ENCODE measurements at places on chromosomes 7 and 10.

DNA sequence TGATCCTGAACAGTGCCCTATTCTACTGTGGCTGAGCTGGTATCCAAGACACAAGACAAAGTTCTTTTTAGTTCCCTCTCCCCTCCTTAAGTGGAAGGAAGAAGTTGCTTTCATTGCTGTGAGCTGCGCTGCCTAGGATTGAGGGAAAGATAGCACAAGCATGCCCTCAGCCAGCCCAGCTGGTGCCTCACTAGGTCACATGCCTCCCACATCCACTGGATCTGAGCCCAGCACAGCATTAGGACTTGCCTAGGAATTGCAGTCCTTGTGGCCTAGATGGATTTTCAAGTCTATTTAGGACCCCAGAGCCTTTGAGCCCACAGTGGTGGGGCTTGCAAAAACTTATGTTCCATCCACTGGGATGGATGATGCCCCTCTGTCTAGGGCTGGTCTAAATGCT, 214.2 kb downstream of the ZNF248 start:
- no peak for DNase-seq

GRCh38 chr10:6409971-6410643, 170.0 kb downstream of the PRKCQ start:
- DNase-seq, result no peak

DNA sequence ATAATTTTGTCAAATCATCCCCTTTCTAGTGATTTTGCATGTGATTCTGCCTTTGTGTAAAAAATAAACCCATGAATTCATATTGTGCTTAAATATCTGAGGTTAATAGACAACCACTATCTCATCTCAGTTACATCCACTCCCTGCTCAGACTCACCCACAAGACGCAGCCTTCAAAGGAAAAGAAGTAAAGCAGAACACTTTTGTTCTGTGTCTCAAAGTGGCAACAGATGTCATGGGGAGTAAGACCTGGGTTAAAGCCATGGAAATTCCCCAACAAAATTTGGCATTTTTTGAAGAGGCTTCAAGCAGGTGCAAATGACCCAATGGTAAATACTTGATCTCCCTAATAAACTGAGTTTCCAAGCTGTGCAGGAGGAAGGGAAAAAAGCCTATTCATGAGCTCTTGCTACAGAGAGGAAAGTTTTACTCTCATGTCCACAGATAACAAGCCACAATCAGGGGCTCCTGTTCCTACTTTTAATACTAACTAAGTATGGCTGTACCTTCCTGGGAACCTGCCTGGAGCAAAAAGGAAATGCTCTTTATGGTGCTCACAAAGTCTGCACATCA, 4.7 kb downstream of the CYP3A7 start:
- DNase-seq, result no peak

DNA sequence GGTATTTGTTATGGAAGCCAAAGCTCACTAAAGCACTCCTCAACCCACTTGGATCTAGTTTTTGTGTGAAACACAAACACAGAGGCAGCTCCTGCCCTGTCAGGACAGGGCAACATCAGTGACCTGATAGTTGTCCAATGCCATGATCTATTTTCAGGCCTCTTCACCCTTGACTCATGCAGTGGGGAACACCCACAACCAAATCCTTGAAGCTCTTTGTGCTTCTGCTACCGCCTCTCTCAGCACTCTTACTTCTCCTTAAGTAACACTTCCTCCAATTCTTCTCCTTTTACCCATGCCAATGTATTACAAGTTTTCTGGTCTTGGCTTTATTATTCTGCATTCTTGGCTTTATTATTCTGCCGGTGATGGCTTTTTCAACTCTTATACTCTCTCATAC, 425.3 kb downstream of the INHBA start:
- DNase-seq, result no peak

- no peak for DNase-seq
Observed at GRCh38 chr7:81822811-81823210, 53.0 kb upstream of the HGF start.

DNA sequence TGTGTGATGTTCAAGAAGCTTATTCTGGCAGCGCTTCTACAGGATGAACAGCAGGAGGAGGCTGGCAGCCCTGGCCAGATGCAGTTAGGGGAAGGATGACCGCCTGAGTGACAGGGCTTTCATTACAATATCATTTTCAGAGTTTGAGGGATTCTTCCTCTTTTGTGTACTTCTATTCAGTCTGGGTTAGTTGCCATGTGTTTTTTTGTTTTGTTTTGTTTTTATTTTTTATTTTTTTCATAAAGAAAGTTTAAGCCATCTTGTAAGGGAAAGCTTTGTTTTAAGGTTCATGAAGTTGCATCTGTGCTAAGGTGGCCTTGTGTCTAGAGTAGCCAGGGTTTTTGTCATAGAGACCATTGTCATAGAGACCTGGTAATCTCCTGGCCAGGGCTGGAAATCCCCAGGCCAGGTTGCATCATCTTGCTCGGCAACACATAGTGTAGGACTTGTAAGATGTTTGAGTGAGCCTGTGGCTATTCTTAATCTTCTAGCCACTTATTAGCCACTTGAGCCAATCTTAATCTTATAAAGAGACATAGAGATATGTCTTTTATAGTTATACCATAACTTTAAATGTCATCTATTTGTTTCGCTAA, 230.5 kb upstream of the TMEM229A start:
- DNase-seq, result no peak

- DNase-seq, result no peak
Observed at GRCh38 chr10:45495438-45496152, 121.6 kb downstream of the ALOX5 start.

DNA sequence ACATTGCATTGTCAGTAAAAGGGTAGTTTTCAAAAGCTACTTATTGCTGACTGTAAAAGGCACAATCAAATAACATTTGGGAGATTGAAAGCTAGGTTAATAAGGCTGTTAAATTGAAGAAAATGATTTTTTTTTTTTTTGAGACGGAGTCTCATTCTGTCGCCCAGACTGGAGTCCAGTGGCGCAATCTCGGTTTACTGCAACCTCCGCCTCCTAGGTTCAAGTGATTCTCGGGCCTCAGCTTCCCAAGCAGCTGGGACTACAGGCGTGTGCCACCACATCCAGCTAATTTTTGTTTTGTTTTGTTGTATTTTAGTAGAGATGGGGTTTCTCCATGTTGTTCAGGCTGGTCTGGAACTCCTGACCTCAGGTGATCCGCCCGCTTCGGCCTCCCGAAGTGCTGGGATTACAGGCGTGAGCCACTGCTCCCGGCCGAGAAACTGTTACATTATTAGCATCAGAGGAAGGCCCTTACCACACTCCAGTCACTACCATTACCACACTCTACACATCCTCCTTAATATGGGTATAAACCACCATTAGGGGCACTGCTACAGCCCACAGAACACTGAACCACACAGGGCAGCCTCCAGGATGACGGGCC, 1.0 kb downstream of the CYP51A1 start:
- no peak for DNase-seq

DNA sequence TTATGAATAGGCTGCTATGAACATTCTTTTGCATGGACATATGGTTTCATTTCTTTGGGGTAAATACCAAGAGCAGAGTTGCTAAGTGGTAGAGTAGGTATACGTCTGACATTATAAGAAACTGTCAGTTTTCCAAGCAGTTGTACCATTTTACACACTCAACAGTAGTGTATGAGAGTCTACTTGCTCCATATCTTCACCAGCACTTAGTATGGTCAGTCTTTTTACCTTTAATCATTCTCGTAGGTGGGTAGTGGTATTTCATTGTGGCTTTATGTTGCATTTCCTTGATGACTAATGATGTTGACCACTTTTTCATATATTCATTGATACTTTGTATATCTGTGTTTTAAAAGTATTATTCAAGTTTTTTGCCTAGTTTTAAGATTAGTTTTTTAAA, 45.1 kb downstream of the POU6F2 start:
- DNase-seq, result no peak

GRCh38 chr10:72194949-72195348, 20.9 kb upstream of the ANAPC16 start:
- DNase-seq, result no peak

DNA sequence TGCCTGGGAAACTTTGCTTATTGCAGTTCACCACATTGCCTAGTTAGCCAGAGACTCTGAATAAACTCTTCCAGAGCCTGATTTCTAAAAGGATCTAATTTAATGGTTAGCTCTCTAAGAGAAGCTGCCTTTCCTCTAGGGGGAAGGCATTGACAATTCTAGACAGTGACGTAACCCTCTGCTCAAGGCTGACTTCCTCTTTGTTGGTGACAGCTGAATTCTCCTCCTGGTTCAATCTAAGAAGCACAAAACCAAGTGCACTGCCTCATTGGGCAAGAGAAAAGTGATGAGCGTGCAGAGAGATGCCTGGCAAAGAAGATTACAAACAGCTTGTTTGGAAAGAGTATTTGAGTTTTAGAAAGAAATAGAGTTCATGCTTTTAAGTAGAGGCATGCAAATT, 102.7 kb downstream of the MACC1 start:
- no peak for DNase-seq

- DNase-seq, result peak; percentile 64
Observed at GRCh38 chr7:29563590-29564495, at the start of gene PRR15. Gene PRR15 (plus strand): TSS chr7:29563835. CDS start chr7:29566330, 2,495 bp downstream.

- DNase-seq, result no peak
Observed at GRCh38 chr7:106566672-106567071, 94.3 kb downstream of the CCDC71L start.

DNA sequence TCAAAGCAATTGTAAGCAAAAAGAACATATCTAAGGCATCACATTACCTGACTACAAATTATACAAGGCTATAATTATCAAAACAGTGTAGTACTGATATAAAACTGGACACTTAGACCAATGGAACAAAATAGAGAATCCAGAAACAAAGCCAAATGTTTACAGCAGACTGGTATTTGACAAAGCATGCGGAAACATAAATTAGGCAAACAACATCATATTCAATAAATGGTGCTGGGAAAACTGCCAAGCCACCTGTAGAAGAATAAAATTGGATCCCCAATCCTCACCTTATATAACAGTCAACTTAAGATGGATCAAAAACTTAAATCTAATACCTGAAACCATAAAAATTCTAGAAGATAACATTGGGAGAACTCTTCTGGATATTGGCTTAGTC, 240.8 kb upstream of the POM121L12 start:
- no peak for DNase-seq

GRCh38 chr7:45689797-45690761, 115.9 kb downstream of the ADCY1 start:
- DNase-seq, result no peak

DNA sequence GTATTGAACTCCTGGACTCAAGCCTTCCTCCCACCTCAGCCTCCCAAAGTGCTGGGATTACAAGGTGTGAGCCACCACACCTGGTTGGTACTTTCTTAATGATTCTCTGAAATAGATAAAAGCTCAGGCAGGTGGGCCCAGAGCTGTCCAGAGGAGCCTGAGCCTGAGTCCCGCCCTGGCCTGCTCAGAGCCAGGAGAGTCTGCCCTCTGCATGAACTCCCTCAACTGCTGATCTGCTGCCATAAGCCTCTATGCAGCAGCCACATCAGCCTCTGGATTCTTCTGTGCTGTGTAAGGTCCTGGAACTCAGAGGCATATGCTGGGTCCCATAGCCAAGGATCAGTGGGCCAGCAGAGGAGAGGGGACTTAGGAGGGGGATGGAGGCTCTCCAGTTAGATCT, 23.1 kb upstream of the DDIT4 start:
- no peak for DNase-seq

DNA sequence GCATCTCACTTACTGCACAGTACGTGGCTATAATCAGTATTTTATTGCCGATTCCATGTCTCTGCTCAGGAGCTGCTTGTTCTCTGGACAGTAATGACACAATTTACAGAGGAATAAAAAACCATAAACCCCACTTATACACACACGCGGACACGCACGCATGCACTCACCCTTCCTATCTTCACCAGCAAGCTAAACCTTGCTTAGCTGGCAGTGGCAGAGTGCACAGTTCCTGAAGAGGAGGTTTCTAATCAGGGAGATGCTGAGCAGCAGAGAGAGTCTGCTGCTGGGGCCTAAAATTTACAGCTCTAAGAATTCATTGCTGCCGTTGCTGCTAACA, 66.3 kb downstream of the SND1 start:
- DNase-seq, result no peak

- no peak for DNase-seq
Observed at GRCh38 chr7:114953724-114954123, 31.8 kb downstream of the MDFIC start.

DNA sequence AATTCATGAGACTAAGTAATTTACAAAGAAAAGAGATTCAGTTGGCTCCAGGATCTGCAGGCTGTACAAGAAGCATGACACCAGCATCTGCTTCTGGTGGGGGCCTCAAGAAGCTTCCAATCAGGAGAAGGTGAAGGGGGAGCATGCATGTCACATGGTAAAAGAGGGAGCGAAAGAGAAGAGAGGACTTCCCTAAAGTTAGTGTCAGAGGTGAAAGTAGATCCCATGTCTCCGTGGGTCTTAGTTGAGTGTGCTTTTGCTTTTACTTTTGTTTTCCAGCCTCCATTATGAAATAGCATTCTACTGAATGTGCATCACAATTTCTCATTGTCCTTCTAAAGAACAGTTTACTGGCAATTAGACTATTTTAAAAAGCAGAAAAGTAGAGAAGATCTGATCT, 213.6 kb upstream of the FZD1 start:
- no peak for DNase-seq

DNA sequence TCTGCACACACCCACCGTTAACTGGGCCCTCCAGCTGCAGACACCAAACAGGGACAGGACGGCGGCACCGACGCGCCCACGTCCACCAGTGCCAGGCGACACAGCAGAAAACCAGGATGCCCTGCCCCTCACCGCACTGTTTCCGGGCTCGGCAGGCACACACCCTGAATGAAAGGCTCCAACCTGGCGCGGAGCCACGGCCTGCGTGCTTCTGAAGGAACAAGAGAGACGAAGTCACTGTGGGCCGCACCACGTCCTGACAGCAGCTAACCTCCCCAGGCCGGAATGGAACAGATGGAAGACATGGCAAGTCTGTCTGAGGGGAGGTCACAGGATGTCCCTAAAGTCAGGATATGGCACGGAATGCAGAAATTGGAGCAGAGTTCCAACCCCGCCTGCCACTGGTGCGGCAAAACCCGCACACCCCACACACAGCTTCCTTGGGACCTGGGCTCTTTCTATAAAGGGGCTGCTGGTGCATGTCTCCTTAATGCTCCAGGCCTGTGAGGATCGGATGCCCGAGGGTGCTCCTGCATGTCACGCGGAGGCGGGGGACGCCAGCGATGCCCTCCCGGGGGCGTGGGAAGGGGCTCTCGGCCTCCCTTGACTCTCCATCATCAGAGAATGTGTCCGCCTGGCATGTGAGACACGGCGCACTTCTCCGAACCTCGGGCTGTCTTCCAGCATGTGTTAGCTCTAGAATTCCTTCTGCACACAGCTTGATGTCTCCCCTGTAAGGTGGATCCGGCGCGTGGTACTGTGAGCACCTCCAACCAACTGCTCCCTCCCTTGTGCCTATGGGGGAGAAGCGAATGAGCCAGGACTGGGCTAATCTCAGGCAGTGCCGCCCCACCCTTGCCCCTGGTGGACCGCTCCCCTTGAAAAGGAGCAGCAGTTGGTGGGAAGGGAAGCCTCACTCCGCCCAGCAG, 3.9 kb upstream of the GPER1 start:
- no peak for DNase-seq

Data from 8988T (cell line).